ENCODE measurements at places on chromosomes 12 and 14.

- DNase-seq, result no peak
Measured at GRCh38 chr14:104579507-104579906, at the start of gene C14orf180. C14orf180 (plus strand) TSS chr14:104579764; CDS start chr14:104586431, 6,667 bp downstream.

DNA sequence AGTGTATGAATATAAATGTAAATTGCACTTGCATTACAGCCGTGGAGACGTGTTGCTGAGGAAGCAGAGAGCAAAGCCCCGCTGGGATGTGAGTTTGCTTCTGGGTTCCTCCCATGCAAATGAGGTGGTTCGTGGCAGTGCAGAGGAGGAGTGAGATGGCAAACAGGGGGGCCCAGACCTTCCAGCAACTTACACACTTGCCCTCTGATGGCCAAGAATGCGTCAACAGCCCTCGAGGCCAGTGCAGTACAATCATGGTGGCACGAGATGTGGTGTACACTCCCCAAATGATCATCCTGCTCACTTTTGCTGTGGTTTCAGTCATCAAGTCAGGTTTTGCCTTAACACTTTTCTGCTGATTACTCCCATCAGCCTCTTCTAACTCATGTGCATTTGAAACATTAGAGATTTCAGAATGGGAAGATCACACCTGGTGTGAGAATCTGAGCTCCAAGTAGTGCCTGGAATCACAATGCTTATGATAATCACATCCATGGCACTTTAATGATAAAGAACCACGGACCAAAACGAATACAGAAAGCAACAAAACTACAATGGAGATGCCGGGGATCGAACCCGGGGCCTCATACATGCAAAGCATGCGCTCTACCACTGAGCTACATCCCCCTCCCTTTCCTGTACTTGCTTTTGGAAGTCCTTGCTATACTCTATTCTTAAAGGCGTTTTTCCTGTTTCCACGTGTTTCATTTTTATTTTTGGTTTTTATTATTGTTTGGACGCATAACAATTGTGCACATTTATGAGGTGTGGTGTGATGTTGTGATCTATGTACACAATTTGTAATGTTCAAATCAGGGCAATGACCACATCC lies 7.0 kb upstream of the UBC start:
- DNase-seq, result peak; percentile 57

- no peak for DNase-seq
Measured at GRCh38 chr12:92829686-92830282, 99.3 kb downstream of the EEA1 start.

DNA sequence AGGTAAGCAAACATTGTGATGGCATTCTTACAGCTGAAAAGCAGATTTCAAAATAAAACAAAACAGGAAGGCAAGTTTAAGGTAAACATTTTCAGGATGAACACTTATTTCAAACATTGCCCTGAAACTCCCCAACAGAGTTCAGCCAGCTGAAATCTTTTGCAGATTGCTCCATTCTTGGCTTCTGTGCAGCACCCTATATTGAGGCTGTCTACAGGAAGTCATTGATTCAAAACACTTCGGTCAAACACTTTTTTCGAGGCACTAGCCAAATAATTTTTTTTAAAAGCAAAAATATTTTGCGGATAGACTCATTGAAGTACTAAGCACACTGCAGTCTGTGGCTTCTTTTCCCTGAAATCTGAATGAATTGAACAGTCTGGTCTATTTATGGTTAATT lies 318.1 kb upstream of the PDE3A start:
- no peak for DNase-seq

DNA sequence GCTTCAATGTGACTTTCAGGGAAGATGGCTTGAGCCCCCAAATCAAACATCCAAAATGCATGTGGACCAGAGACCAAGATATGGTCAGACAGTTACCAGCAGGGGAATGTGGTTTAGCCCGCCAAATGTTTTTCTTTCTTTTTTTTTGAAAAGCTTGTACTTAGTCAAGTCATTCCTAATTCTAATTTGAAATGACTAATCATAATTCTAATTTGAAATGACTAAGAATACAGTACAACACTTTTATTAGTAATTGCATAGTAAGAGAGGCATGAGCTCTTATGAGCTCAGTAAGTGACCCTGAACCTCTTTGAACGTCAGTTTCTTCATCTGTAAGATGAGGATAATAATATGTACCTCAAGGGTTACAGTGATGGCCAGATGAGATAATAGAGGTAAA lies 72.4 kb downstream of the HECTD4 start:
- no peak for DNase-seq

GRCh38 chr12:78680596-78680995 lies 184.0 kb upstream of the SYT1 start:
- DNase-seq, result no peak

GRCh38 chr12:81811061-81811777 lies 52.1 kb upstream of the PPFIA2 start:
- DNase-seq, result no peak

- DNase-seq, result no peak
Measured at GRCh38 chr14:101441710-101442109, 119.6 kb upstream of the DIO3 start.

- DNase-seq, result no peak
Measured at GRCh38 chr14:75383721-75384120, 44.1 kb upstream of the JDP2 start.

DNA sequence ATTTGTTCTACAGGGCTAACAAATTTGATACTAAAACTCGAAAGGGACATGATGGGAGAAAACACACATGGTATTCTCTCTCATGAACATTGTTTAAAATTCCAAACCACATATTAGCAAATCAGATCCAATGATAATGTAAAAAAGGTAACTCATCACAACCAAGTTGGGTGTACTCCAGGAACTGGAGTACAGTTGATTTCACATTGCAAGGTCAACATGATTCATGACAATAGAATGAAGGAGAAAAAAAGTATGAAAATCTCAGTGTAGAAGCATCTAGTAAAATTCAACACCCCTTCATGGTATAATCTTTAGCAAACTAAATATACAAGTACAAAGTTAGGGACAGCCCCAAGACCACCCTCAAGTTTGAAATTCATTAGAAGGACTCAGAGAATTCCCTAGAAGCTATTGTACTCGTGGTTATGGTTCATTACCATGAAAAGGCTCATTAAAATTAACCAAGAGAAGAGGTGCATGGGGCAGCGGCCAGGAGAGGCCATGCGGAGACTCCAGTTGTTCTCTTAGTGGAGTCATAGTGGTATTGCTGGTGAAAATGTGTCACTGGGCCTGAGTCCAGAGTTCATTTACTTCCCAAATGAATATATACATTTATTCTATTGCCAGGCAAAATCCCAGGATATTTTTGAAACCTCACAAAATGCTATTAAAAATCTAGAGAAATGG lies 3.1 kb upstream of the CDCA4 start:
- no peak for DNase-seq

DNA sequence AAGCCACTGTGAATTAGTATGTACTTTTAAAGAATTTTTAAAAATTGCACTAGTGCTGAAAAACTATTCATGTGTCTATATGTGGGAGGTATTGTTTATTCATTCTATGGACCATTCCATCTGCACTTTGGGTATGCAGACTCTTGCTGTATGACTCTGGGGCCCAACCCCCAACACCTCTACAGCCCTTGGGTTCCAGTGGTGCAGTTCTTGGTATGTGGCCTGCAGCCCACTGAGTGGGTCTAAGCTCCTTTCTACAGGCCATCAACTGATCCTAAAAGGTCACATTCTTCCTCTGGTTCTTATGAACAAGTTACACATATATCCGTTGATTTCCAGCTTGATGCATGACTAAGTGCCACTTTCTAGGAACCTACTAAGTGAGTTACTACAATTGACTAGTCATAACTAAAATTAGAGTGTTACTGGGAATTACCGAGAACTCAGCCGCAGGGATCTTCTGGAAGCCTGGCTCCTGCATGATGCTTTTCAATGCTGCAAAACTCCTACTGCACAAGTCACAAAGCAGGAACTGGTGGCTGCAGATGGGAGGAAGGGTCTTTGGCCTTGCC lies 62.4 kb upstream of the MED13L start:
- no peak for DNase-seq

- DNase-seq, result no peak
Measured at GRCh38 chr12:94267921-94268471, 119.6 kb downstream of the PLXNC1 start.

- DNase-seq, result no peak
Measured at GRCh38 chr12:74551291-74551690, 13.7 kb downstream of the ATXN7L3B start.

GRCh38 chr14:67441256-67441655 lies 29.3 kb upstream of the PLEK2 start:
- DNase-seq, result no peak

- DNase-seq, result no peak
Measured at GRCh38 chr12:95282266-95282665, 64.7 kb downstream of the VEZT start.

DNA sequence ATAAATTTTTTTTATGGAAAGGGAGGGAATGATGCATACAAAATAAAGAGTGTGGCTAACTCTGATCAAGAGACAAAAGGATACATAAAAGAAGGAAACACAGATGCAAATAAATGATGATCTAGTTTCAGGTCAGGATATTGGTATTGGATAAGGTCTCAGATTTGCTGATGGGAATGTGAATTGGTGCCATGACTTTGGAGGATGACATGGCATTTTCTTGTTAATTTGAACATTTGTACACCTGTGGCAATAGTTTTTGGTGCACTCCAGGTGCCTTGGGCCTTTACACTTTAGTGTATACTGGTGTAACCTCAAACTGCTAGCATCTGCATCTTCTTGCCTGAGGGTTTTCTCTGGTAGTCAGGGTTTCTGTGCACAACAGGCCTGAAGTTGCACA lies 279.3 kb downstream of the TMEM121 start:
- DNase-seq, result no peak

DNA sequence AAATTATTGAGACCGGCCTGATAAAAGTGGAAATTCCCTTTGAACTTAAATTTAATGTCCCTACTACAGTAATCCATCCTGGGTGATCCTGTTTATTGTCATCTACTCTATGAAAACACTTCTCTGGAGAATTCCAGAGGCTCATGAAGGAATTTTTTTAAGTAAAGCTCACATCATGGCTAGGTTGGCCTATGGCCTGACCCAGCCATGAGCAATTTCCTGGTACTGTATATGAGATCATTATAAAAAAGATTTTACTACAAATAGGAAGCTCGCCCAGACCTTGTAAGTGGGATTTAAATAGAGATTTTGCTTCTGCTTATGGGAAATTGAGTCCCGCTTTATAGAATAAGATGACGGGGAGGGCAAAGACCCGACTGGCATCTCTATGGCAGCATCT lies 215.5 kb downstream of the DPF3 start:
- no peak for DNase-seq
